ENCODE measurements at places on chromosomes 12 and 14. TPM values are rescaled to one million over a fixed set of nuclear protein-coding genes. Genes with fewer than 3 reads are reported as not detected.

DNA sequence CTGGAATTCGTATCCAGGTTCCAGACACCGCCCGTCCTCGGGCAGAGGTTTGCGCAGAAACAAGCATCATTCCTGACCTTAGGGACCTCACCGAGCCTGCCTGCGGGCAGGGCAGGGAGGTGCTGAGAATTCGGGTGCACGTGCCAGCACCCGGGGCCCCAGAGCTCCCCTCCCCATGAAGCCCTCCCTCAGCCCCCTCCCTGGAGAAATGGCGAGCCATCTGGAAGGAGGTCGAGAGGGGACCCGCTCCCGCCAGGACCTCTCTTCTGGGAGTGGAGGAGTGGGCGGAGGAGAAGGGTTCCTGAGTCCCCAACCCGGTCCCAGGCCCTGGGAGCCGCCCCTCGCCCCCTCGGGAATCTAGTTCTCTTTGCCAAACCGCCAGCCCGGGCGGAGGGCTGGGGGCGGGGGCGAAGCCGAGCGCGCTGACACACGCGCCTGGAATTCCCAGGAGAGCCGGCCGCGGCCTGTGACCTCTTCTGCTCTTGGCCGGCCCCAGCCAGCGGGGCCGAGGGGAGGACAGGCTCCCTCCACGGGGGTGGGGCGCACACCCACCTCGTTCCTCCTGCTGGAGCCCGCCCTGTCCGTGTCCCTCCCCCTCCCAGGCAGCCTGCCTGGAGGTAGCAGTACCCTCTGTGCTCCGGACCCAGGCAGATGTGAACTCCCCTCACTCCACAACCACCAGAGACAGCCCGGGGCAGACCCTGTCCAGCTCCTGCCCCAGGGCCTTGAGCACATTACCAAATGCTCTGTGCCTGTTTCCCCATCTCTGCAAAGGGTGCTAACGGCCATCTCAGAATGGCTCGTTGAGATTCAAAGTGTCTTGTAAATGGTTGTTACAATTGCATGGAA is 23.0 kb upstream of the GPR132 start:
- no peak for ATAC-seq

DNA sequence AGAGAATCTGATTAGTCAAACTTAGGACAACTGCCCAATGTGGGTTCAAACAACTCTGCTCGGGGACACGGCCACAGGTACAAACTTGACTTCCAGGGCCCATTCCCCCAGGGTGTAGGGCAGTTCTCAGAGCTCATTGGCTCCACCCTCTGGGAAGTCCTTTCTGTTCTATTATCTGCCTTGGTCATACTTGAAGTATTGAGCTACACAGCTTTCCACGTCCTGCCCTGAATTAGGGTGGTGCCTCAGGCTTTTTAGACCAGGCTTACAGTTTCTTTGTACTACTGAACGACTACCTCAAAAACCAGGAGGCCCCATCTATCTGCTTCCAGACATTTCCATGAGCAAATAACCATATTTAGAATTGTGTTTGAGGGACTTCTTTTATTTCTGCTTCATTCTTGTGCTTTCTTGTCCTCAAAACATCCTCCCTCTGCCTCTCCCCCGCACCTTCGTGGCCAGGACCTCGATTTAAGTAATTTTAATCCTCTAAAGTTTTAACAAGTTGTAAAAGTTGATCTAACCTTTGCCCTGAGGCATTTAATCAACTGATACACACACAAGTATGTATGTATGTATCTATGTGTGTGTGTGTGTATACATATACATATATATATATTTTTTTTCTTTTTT is 281.7 kb upstream of the AMIGO2 start:
- ATAC-seq = peak; percentile 87

GRCh38 chr12:77003914-77004313 is 61.5 kb downstream of the E2F7 start:
- ATAC-seq = no peak

PTPRQ gene
- 0.04 TPM for total RNA-seq

- peak; percentile 67 for ATAC-seq
These were observed 77.7 kb upstream of the KITLG start for GRCh38 chr12:88658009-88658408.

DNA sequence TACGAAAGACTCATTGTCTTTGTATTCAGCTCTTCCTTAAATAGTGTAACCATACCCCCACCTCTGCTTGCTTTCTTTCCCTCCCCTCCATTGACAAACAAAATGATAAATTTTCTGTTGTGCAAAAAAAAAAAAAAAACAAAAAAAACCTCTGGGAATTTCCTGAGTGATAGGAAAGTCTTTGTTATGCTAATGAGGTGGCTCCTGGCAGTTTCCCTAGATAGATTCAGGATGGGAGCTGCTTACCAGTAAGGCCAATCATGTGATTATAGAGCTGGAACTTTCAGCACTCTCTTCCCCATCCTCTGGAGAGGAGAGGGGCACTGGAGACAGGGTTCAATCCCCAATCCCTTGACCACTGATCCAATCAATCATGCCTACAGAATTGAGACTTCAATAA is 120.5 kb downstream of the NUAK1 start:
- no peak for ATAC-seq

DNA sequence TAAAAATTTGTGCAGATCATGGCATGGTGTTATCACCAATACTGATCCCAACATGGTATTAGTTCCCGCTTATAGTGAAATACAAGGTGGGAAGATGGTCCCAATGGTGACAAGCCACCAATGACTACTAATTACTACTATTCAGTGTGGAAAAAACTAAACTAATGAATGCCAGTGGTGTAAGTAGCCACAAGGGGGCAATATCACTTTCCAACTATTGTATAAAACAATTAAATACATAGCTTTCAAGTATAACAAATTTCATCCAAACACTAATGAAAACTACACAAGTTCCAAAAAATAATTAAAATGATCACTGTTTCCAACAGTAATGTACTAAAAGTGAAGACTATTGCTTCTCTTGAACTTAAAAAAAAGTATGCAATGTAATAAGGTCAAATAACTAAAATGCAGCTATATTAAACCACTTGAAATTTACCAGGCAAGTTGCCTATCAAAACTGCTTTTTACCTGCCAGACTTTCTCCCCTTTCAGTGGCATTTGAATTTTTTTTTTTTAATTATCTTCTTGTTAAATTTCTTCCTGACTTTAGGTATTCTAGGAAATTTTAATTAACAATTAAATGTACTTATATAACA is 58.0 kb downstream of the PAPLN start:
- peak; percentile 33 for ATAC-seq

DNA sequence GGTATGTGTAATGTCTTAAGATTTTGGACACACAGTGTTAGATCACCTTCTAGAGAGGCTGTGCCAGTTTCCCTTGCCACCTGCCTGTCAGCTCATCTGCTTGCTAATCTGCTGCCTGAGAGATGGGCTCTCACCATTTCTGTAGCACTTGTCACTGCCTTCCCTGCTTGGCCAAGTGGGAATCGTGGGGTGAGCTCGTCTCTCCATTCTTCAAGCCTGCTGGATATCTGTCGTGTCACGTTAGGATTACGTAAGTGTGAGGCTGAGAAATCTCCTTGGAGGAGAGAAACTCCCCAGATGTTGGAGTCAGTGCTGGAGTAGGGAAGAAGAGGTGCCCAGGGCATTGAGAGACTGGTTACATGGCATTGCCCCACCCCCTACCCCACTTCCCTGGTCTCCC is 8.6 kb upstream of the RPH3A start:
- ATAC-seq = no peak
